Stimulated activated CD4-positive, alpha-beta T cell treated with anti-CD3 and anti-CD28 coated beads, Interleukin-12 subunit alpha, Interleukin-12 subunit beta, amount 100 ng/mL, for 24 hours (primary cell): ENCODE measurements at places on chromosomes 1 and 21.

GRCh38 chr1:193542690-193543089 is 356.3 kb upstream of the B3GALT2 start:
- DNase-seq = no peak

- DNase-seq = no peak
Observed at GRCh38 chr1:193066606-193067005, 7.2 kb downstream of the RO60 start.

DNA sequence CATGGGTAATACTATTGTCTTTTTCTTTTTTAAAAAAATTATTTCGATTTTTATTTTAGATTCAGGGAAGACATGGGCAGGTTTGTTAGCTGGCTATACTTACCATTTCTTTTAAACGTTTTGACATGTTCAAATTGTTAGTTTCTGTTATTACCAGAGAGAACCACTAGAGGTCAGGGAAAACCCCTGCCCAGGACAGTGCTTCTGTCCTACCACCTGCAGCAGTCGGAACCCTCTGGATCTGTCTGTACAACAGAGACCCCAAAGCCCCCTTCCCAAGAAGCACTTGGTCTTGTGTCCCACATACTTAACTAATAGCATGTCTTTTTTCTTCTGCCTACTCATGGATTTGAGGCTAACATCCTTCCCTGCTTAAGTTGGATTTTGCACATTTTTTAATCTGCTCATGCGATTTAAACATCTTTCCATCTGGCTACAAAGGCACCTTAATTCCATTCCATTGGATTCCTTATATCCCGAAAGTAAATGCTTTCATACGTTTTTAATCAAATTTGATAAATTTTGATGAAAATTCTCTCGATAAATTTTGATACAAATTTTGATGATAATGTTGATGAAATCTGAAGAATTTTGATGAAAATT is 10.0 kb upstream of the C1orf115 start:
- no peak for DNase-seq

DNA sequence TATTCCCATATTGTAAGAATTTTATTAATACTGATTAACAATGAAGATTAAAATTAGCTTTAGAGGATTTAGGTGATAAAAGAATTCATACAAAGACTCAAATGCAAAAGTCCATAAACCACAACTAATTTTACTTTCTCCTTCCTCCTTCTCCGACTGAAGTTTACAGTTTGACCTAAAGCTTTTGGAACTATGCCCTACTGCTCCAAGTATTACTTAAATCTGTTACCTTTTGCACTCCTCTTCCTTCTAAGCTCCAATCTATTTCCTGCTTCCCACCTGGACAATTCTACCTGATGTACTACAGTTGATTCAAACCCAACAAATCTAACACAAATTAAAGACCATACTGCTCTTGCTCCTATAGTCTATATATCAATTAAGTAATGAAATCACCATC is 36.3 kb downstream of the ANKRD13C start:
- no peak for DNase-seq

- DNase-seq = no peak
Observed at GRCh38 chr21:40284409-40284808, 417.2 kb downstream of the PCP4 start.

DNA sequence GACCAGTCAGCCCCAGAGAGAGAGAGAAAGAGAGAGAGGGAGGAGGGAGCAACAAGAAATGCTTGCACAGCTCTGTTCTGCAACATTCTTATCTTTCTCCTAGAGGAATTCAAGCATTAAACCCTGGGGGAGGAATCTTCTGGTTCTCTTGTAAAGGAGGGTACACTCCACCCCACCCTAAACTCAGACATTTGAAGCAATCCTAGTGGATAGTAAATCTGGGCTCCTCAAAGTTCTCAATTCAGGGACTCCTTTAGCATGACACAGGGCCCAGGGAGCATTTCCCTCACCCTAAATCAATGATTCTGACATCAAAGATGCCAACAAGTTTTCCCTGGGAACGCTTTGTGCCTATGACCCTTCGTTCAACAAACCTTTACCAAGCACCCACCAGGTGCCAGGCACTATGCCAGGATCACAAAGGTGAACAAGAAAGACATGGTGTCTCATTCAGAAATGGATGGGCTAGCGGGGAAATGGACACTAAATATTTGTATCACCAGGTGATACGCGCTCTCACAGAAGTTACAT is 11.9 kb upstream of the CAPN2 start:
- DNase-seq = no peak

- no peak for DNase-seq
Observed at GRCh38 chr21:22164912-22165311, 1166.7 kb downstream of the NCAM2 start.

GRCh38 chr1:219582296-219582695 is 30.6 kb downstream of the ZC3H11B start:
- no peak for DNase-seq

GRCh38 chr21:32641710-32642698 is 29.8 kb upstream of the CFAP298 start:
- DNase-seq = no peak

DNA sequence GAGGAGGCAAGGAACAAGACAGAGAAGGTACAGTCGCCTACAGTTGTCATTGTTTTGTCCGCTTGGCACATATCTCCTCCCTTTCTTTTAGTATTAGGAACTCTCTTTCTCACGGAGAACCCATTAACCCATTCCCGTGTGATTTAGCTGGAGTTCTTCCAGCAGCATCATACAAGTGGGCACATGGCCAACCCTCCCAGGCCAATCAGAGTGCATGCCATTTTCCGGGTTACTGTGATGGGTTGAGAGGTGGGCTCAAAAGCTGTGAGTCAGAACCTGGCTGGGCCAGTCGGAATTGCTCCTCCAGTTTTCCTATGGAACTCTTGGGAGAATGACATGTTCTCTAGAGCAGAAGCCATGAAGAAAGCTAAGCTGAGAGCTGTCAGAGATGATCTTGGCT is 83.1 kb upstream of the SOD1 start:
- no peak for DNase-seq

DNA sequence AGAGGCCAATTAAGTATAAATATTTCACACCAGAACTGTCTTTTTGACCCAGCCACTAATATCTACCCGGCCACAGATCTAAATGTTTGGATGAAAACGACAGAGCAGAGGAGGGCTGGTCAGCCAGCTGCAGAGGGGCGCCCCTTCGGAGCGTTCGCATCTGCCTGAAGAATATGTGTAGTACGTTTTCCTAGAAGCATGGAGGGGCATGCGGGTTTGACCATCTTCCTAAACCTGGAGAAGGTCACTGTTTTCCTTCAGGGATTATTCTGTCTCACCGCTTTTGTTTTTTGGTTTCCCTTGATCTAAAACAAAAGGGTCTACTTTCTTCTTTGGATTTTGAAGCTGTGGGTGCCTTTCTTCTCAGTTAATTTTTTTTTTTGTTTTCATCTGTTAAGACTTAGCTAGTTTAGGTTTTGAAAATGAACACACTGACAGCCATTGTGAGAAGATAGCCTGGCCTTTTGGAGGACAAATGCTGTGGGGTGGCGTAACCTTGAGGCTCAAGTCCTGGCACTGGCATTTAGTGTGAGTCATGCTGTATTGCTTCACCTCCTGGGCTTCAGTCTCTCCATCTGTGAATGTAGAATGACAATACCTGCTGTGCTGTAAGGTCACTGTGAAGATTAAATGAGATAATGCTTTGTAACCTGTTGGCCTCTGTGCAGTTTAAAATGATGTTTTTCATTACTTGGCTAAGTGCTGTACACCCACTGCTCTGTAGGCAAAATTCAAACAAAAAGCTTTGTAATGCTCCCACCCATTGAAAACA is 74.1 kb upstream of the IRF2BP2 start:
- DNase-seq = no peak

DNA sequence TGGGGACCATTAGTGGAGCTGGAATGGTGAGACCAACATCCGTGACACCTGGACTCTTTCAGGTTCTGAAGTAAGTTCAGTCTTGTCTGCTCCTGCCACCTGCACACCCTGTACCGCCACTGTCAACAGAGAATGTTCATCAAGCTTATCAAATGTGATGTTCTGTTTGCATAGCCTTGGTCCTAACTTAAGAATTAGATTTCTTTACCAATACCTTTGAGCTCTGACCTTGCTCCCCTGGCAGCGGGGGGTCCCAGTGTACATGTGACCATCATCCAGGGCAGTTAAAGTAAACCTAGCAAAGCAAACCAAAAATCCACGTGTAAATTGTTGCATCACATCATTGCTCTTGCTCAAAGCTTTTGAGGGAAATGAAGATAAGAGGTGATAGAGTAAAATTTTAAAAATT is 14.5 kb downstream of the SLC25A33 start:
- DNase-seq = no peak

DNA sequence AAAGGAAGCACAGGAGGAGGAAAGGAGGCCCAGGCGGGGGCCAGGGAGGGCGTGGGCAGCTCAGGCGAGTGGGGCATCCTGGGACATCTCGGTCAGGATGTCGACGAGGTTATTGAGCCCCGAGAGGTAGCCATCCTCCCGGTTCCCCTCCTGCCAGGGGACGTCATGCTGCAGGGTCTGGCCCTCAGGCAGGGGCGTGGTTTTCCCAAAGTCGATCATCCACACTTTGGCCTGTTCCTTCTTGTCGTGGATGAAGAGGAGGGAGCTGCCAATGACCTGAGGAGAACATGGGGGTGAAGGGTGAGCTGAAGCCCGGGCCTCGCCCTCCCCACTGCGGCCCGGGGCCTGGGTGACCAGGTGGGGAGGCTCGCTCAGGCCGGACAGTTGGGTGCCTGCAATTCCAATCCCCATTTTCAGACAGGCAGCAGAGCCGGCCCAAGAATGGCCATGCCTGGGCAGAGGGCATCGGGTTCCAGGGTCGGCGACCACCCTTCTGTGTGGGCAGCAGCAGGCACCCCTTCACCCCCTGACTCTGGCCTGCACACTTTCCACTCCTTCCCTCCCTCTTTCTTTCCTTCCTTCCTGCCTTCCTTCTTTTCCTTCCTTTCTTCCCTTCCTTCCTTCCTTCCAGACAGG is 86.2 kb downstream of the STUM start:
- DNase-seq = no peak

GRCh38 chr1:62796221-62796620 is 12.3 kb downstream of the ATG4C start:
- no peak for DNase-seq

GRCh38 chr1:113792471-113792870 is 19.8 kb downstream of the RSBN1 start:
- no peak for DNase-seq

- no peak for DNase-seq
Observed at GRCh38 chr1:13781907-13782633, 82.1 kb downstream of the PRDM2 start.

- no peak for DNase-seq
Observed at GRCh38 chr1:231075020-231075419, 35.0 kb upstream of the FAM89A start.

GRCh38 chr1:231855361-231855760 is 228.8 kb downstream of the DISC1 start:
- no peak for DNase-seq

GRCh38 chr1:99728494-99729235 is 37.8 kb downstream of the FRRS1 start:
- DNase-seq = no peak

GRCh38 chr1:233721004-233721595 is 107.2 kb downstream of the KCNK1 start:
- DNase-seq = no peak

GRCh38 chr1:217453816-217454215 is 177.1 kb downstream of the GPATCH2 start:
- no peak for DNase-seq

GRCh38 chr1:203143641-203144040 is 16.1 kb downstream of the ADORA1 start:
- DNase-seq = no peak

GRCh38 chr21:31203431-31204054 is 140.5 kb downstream of the TIAM1 start:
- DNase-seq = no peak

DNA sequence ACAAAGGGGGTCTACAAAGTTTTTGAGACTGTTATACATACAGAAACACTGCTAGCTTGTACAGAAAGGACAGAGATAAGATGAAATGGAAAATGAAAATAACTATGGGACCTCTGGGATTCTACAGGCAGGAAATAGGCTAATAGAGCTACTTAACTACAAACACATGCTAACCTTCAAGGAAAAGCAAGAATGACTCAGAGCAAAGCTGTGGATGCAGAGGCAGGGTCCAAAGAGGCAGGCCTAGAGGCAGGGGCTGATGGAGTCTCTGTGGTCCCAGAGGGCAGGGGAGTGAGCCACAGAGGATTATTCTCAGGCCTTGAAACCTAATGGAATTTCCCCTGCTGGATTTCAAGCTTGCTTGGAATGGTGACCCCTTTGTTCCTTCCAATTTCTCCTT is 18.7 kb upstream of the GOLT1A start:
- no peak for DNase-seq

GRCh38 chr1:232186931-232187330 is 443.0 kb downstream of the SIPA1L2 start:
- DNase-seq = no peak

DNA sequence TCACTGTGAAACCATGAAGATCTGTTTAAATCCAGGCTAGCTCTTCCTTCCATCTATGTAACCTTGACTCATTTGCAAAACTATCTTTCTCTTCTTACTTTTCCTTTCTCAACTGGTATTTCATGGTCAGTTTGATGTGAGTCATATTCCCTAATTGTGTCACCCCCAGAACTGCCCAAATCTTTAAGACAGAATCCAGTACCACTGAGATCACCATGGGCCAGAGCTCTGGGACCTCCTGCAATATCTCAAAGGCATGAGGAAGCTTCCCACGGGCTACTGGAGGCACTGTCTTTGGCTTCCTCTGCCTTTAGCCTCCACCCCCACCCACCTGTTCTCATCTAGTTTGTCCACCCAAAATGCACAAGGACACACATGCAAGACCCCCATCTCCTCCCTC is 274.4 kb upstream of the FMN2 start:
- DNase-seq = no peak

GRCh38 chr1:11943619-11944018 is 9.1 kb downstream of the PLOD1 start:
- DNase-seq = no peak

- DNase-seq = no peak
Observed at GRCh38 chr1:2879026-2879425, 77.5 kb upstream of the TTC34 start.

- peak; percentile 80 for DNase-seq
Observed at GRCh38 chr1:45326627-45327623, at the start of gene HPDL. Gene HPDL (plus strand): TSS chr1:45326895. CDS start chr1:45327149, 254 bp downstream.

GRCh38 chr1:34871443-34872132 is 12.0 kb upstream of the SMIM12 start:
- no peak for DNase-seq

GRCh38 chr1:53459321-53460175 is at the start of gene DMRTB1:
Gene DMRTB1 (plus strand): TSS chr1:53459399. CDS start chr1:53459454, 55 bp downstream.
- no peak for DNase-seq

DNA sequence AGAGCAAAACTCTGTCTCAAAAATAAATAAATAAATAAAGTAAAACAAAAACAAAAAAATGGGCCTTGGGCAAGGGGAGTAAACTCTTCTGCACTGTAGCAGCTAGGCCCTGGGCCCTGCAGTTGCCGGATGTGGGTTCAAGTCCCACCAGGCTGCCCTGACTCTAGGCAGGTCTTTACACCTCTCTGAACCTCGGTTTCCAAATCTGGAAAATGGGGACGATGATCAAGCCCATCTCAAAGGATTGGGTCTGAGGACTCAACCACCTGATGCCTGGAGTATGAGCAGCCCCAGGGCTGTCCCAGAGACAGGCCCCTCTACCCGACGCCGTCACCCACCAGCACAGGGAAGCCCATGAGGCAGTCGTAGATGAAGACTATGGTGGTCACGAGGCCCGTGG is 7.5 kb downstream of the GPR153 start:
- DNase-seq = no peak
